NCI-H2227 treated with DMSO at 0.1 percent for 48 hours (cell line): ENCODE measurements at places on chromosomes 12 and 14.

DNA sequence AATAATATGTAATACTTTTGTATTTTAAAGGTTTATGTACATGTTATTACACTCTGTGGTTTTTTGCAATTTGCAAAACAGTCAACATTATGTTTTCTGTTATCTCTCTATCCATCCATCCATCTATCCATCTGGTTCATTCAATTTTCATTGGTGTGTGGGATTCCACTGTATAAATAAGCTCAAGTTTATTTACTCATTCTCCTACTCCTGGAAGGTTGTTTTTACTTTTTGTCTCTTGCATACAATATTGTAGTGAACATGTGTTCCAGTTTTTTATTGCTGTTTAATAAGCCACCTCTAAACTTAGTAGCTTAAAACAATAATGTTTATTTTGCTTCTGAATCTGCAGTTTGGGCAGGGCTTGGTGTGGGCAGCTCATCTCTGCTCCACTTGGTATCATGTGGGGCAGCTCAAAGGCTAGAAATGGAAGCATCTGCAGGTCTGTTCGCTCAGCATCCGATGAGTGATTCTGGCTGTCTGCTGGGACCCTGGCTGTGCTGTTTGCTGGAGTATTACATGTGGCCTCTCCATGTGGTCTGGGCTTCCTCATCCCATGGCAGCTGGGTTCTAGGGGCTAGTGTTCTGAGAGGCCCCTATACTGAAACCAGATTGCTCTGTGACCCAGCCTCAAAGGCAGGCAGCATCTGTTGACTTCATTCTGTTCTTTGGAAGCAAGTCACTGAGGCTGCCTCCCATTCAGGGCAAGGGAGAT is 98.8 kb downstream of the SLC25A47 start:
- no peak for DNase-seq

DNA sequence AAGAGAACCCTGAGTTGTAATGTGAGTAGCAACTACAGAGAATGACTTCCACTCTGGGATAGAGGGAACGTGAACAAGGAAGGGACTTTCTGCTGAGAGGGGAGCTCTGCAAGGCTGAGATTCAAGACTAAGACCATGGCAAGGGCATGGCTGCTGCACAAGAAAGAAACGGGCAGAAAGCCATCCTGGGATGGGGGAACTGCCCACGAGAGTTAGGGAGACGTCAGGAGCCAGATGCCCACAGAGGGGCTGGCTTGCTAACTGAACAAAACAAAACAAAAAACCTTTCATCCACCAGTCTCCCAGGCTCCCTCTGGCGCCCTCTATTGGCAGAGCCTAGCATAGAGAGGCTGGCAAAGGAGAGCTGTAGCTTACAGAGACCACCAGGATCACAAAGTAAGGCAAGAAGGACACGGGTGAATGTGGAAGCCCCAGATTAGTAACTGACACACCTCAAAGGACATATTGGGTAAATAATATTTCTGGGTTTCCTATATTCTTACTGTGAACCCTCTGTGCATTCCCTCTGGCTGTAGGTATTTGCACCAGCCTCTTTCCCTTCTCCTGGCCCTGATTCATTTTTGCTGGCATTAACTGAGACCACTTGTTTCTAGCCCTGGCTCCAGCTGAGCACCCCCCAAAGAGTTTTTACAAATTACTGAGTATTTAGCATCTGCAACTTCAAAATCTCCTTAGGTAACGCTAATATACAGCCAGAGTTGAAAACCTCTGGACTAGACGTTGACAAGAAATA is 338.3 kb downstream of the EMP1 start:
- DNase-seq: no peak

- DNase-seq: no peak
Measured at GRCh38 chr14:30225176-30225575, 297.5 kb upstream of the PRKD1 start.

DNA sequence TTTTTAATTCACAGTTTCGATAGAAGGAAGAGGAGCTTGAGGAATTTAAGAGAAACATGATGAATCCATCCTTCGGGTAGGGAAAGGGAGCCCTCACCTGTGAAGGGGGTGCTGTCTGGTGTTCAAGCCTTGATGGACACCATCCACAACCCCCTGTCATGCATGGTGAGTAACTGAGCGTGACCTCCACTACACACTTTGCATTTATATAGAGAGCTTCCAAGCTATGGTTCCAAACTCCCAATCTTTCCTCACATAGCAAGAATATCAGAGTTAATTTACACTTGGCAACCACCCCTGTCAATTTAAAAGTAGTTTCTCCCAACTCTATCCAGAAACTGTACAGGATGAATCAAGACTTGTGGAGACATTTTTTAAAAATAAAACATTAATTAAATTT is 13.1 kb upstream of the NID2 start:
- DNase-seq: no peak

- peak; percentile 58 for DNase-seq
Measured at GRCh38 chr14:25049568-25050268, at the start of gene STXBP6. Gene STXBP6, minus strand, starts transcription at chr14:25050147. Its CDS starts 75,329 bp downstream, at chr14:24974818.

- no peak for DNase-seq
Measured at GRCh38 chr14:93263416-93263815, 56.4 kb downstream of the UBR7 start.

- DNase-seq: no peak
Measured at GRCh38 chr14:79438696-79439342, 772.5 kb downstream of the DIO2 start.

DNA sequence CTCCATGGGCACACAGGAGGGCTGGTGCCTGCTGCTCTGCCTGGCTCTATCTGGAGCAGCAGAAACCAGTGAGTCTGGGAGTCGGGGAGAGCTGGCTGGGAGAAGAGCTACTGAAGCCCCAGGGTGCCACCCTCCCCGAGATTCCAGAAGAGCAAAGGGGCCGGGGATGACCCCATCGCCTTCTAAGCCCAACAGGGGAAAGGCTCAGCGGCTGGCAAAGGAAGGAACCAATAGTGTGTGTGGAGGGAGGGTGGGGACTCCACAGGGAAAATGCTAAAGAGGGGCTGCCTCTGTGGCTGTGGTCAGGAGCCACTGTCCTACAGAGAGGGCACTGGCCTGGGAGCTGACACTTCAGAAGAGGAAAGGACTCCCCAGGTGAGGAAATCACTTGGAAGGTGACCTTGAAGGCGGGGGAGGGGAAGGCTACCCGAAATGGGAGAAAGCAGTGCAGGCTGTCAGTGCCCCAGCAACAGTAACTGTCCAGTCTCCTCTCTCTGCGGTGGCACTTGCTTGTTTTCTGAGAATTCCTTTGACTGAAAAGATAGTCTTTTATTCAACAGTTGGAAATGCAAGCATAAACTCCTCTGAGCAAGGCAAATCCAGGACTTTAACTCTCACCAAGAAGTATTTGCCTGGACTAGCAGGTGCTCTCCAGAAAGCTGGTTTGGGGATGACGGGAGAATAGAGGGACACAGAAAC is 552 bp downstream of the TAPBPL start:
- DNase-seq: no peak

GRCh38 chr14:31549817-31550216 is 11.4 kb upstream of the NUBPL start:
- DNase-seq: no peak

GRCh38 chr14:53001787-53002378 is 51.0 kb upstream of the FERMT2 start:
- no peak for DNase-seq

GRCh38 chr12:94272280-94272679 is 123.9 kb downstream of the PLXNC1 start:
- no peak for DNase-seq

DNA sequence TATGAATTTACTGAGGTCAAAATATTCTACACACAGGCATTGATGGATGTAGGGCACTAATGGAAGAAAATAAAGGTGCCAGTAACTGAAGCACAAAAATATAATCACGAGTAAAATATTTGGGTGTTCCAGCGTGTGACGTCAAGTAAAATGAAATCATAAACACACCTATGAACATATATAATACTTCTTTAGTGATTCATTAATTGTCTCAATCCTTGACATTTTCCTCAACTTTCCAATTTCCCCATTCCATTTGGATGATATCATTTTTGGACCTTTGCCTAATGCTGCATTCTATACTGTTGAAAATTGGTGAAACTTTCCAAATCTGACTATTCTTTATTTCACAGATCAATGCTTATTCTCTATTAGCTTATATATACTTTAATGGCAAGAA is 649.3 kb downstream of the GALC start:
- DNase-seq: no peak
